ENCODE measurements at places on chromosomes 12 and 14.
A peak's percentile ranks its signal among the peaks of the same experiment; 100 is the strongest.

DNA sequence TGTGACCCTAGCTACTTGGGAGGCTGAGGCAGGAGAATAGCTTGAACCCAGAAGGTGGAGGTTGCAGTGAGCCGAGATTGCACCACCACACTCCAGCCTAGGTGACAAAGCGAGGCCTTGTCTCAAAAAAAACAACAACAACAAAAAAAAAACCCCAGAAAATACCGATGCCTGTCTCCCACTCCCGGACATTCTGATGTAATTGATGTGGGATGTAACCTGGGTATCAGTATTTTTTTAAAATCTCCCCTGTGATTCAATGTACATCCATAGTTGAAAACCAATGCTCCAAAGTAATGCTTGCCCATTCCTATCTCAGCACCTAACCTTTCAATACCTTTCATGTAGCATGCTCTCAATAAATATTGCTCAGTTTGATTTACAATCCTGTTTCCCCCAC is 11.7 kb upstream of the TMED10 start:
- DNase-seq = no peak

DNA sequence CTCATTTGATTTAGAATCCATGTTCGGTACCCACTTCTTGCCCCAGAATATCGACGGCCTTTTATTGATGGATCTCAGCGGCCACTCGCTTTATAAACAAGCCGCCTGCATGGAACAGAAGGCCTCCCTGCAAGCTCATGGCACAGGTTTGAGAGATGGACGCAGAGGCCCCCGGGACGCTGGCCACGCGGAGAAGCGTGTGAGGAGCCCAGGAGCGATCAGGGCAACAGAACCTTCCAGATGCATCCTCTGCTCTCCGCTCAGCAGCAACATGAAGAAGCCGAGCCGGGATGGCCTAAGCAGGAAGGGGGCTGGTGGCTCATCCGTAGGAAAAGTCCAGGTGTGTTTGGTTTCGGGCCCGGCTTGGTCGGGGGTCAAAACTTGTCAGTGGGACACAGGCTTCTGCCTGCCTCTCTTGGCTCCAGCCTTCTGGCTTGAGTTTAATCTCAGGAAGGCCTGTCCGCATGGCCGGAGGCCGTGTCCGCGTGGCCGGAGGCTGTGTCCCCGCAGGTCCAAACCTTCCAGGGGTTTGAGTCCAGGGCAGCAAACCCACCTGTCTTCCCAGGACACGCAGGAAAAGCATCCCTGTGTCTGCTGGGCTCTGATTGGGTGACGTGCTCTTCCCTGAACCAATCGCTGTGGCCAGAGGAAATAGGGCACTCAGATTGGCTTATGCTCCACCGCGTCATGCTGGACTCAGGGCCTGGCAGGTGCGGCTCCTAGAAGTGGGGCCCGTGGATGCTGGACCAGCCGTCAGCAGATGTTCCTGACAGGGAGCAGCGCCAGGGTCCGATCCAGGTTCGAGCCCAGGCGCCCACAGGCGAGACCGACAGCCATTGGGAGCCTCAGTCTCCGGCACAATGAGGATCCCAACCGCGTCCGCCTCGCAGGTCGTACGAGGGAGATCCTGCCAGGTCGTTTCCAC is 65.0 kb downstream of the GALNT9 start:
- DNase-seq = no peak

DNA sequence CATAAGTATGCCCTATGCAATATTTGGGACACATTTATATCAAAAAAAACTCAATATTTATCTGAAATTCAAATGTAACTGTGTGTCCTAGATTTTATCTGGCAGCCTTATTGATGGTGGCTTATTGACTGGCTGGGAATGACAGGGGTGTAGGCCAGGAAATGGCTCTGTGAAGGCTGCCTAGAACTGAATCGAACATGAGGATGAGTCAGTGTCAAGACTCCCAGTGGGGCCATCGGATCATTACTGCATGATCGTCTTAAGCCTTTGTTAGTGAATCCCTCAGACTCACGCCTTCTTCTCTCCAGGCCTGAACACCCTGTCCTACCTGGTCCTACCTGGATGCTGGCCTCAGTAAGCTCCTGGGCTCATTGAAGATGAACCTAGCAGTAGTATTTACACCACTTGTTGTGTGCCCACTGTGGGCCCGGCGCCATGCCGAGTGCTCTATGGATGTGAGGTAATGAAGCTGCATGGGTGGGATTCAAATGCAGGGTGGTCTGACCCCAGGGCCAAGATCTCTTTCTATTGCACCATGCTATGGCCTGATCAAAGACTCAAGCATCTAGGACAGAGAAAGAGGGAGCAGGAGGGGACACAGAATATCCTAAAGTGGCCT is 21.0 kb upstream of the FAIM2 start:
- peak; percentile 29 for DNase-seq

GRCh38 chr14:102667703-102668102 is 75.3 kb downstream of the RCOR1 start:
- DNase-seq = no peak

DNA sequence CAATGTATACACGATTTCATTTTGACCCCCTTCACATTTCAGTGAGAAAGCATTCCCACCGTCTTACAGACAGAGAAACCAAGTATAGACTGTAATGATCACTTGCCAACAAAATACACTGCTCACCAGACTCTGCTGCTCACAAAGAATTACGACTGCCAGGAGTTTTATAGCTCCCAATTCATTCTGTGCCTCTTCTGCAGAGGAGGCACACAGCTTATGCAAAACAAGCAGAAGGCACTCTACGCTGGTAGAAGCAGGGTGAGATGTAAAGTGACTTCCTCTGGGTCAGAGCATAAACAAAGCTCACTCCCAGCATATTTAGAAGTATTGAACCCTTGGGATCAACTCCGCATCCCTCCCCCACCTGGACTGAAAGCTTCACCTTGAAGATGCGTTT is 14.6 kb downstream of the SPTB start:
- DNase-seq = no peak

DNA sequence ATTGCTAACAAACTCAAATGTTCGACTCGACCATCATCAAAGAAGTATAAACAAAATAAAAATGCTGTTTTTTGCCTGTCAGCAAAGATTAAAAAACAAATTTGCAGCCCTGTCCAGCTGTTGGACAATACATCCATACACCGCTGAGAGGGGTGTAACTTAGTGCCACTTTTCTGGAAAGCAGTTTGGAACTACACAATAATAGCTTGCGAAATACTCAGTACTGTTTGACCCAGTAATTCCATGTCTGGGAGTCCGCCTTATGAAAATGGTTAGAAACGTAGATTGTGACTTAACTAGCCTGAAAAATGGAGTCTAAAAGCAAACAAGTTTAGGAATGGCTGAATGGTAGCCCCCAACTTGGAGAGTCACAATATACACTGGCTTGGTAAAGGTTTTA is 6.4 kb downstream of the USP30 start:
- DNase-seq = no peak

- peak; percentile 63 for DNase-seq
These were observed 33.6 kb downstream of the PRORP start for GRCh38 chr14:35155962-35156361.

GRCh38 chr14:61749867-61750266 is 12.4 kb upstream of the SNAPC1 start:
- no peak for DNase-seq

GRCh38 chr14:23067847-23068788 is 10.8 kb upstream of the CDH24 start:
- DNase-seq = no peak

DNA sequence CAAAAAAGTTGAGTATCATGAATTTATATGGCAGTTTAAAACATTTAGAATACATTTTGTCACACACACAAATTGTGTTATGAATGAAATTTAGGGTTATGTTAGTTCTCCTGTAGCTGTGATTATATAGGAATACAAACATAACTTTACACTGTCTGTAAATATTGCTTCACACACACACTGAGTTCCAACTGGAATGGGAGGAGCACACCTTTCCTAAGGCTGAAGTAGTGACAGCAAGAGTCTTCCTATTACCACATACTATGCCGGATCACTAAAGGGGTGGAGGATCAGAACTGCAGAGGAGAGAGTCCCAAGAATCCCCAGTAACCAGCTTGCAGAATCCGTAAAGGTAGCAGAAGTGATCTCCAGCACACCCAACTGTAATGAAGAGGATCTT is 63.7 kb downstream of the DNAI7 start:
- no peak for DNase-seq

- peak; percentile 90 for DNase-seq
These were observed 51.5 kb downstream of the DCAF5 start for GRCh38 chr14:69101331-69101826.

GRCh38 chr12:93002293-93003054 is 73.4 kb upstream of the EEA1 start:
- peak; percentile 84 for DNase-seq

- DNase-seq = no peak
These were observed 7.5 kb upstream of the NPFF start for GRCh38 chr12:53514628-53515290.

DNA sequence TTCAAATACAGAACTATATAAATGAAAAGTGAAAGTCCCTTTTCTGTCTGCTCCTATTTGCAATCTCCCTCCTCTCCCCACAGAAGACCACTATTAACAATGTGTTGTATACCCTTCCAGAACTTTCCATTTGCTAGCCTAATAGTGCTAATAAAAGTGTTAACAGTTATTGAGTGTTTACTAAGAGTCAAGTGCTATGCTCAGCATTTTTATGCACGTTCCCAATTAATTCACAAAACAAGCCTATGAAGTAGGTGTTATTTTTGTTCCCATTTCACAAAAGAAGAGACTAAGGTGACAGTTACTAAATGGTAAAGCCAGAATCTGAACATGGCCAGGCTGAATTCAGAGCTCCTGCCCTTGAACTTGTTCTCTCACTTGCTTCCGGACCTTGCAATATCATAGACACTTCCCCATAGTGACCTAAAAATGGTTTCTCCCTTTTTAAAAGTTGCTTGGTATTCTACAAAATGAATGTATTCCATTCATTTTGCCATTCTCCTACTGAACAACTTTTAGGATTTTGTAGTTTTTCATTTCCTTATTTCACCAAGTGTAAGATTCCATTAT is 1.6 kb upstream of the PRKAB1 start:
- no peak for DNase-seq

All from ELR (cell line).